A549 treated with RU486 at 1 μM for 4 hours (cell line): ENCODE measurements at places on chromosomes 6 and 20. TPM values are rescaled to one million over a fixed set of nuclear protein-coding genes. Genes with fewer than 3 reads are reported as not detected.

MYH7B gene
- 0.03 to 0.04 TPM in 2 of 5 replicates, not detected in the others for total RNA-seq

RNF39 gene
- 0.03 to 0.06 TPM in 2 of 5 replicates, not detected in the others for total RNA-seq

SNPH gene
- total RNA-seq = 3.7 to 5.3 TPM (median 4.1 TPM) in 5 replicates

NPBWR2 gene
- total RNA-seq = not detected in 5 replicates
